ENCODE measurements at places on chromosomes 12 and 14.

GRCh38 chr12:46831335-46832129, 5.7 kb upstream of the SLC38A4 start:
- DNase-seq: no peak

GRCh38 chr12:10069099-10069498, 29.7 kb downstream of the CLEC1A start:
- no peak for DNase-seq

GRCh38 chr14:91985008-91985407, 37.5 kb upstream of the FBLN5 start:
- DNase-seq: no peak

GRCh38 chr12:12683725-12684124, 12.3 kb downstream of the GPR19 start:
- no peak for DNase-seq

DNA sequence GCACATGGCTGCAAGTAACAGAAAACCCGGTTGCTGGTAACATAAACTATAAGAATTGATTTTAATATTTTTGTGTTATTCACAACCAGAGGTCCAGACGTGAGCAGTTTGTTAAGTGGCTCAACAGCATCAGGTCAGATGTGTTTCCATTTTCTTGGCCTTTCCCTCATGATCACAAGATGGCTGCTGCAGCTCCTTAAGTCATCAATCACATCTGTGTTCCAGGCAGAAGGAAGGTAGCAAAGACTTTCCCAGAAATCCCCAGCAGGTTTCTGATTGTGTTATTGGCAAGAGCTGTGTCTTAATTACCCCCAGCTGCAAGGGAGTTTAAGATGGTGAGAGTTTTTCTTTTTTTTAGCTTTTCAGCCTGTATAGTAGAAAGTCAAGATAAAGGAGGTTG, 40.4 kb upstream of the MYL2 start:
- DNase-seq: no peak

- no peak for DNase-seq
Observed at GRCh38 chr14:21405097-21405496, 21.3 kb upstream of the SUPT16H start.

GRCh38 chr12:1542599-1542998, 51.8 kb downstream of the FBXL14 start:
- no peak for DNase-seq

DNA sequence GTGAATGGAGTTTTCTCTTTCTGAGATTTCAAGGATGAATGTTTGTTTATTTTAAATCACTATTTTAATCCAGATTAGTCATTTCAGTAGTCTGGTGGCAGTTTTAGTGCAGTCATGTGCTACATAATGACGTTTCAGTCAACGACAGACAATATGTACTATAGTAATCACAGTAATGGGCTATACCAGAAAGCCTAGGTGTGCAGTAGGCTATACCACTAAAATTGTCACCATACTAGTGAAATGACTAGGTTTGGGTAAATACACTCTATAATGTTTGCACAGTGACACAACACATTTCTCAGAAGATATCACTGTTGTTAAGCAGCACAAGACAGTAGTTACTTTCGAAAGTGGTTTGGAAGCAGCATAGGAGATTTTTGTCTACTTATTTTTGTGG, 203.1 kb downstream of the ETNK1 start:
- DNase-seq: no peak

DNA sequence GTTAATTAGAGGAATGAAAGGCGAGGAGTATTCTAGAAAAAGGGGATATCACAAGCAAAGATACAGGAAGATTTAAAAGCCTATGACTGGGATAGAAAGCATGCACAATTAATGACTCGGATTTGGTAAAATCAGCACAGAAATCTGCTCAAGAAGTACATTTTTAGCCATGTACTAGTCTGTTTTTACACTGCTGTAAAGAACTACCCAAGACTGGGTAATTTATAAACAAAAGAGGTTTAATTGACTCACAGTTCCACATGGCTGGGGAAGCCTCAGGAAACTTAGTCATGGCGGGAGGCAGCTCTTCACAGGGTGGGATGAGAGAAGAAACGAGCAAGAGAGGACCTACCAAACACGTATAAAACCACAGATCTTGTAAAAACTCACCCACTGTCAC, 716.3 kb upstream of the MDGA2 start:
- no peak for DNase-seq

DNA sequence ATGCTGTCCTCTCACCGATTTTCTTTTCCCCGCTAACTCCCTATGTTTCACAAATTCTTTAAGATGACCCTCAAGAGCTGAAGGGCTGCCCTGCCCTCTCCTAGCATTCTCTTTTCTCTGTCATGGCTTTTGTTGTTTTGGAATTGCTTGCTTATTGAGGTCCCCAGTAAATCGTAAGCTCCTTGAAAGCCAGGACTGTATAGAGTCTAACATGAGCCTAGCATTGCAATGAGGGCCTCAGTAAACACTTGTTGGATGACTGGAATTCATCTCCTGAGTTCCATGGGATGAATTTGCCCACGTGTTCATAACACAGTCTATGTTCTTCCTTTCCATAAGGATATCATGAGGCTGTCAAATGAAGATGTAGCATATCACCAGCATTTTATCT, 92.2 kb downstream of the APAF1 start:
- DNase-seq: no peak

DNA sequence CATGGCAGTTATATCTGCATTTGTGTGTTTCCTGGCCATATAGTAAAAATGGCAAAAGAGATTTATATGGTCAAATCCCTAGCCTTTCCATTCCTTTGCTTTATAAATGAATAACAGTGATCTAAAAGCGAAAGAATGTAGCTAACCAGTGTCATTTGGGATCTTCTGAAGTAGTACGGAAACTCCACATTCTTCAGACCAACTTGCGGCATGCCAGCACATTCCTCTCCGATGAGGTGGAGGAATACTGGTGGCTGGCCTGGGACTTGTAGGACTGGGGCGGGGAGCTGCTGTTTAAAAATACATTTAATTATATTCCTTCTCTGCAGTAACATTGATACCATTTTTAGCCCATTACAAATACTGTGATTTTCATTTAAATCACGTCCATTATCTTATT, 85.3 kb downstream of the SAMD4A start:
- DNase-seq: no peak

- no peak for DNase-seq
Observed at GRCh38 chr14:92938235-92938875, 15.4 kb downstream of the CHGA start.

- no peak for DNase-seq
Observed at GRCh38 chr12:32257695-32258496, 141.5 kb upstream of the FGD4 start.

DNA sequence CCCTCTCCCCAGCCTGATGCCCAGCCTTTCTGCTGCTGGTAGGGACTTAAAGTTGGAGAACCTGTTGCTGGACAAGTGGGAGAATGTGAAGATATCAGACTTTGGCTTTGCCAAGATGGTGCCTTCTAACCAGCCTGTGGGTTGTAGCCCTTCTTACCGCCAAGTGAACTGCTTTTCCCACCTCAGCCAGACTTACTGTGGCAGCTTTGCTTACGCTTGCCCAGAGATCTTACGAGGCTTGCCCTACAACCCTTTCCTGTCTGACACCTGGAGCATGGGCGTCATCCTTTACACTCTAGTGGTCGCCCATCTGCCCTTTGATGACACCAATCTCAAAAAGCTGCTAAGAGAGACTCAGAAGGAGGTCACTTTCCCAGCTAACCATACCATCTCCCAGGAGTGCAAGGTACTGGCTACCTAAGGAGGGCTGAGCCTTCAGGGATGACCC, 1.6 kb downstream of the TSSK4 start:
- no peak for DNase-seq

GRCh38 chr14:23277189-23277588, 8.7 kb downstream of the HOMEZ start:
- no peak for DNase-seq

DNA sequence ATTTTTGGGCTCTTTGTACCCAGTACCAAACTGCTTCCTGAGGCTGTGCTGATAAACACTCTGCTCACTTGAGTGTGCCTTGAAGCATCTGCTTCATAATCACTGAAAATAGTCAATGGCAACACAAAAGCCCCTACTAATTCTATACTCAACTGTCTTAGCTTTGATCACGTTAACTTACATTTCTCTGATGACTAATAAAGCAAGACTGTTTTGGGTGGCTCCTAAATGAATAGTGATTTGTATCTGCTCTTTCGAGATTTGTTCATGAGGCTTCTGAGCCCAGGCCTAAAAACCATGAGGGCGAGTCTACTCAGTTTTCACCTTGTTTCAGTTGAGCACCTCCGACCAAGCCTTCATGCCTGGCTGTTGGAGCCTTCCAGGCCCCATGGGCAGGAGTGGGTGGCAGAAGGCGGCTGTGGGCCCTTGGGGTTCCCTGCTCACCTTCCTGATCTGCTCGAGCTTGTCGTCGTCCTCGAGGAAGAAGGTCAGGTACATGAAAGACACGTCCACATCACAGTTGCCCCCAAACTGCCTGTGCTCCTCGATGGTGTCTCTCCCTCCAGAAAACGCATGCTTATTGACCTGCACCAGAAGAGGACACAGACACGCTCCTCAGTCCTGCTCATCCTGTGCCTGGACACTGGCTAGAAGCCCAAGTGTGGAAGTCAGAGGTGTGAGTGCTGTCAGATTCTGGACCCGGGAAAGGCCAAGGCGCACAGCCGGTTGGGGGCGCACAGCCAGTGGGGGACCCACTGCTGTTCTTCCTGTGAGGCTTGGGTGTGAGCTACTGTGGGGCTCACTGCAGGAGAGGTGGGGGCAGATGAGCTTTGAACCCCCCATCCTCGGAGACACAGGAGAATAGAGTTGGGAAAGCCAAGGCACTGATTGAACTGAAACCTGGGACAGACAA, 13.7 kb downstream of the SLC25A47 start:
- no peak for DNase-seq

GRCh38 chr12:5512601-5512970, 80.7 kb downstream of the NTF3 start:
- DNase-seq: no peak
